ENCODE measurements at places on chromosomes 13 and 19. TPM values are rescaled to one million over a fixed set of nuclear protein-coding genes. Genes with fewer than 3 reads are reported as not detected.

GRCh38 chr13:112980434-112980833, 11.4 kb downstream of the MCF2L start:
- H3K36me3 ChIP-seq = no peaks in the 10 kb centered on the region
- H3K4me1 ChIP-seq = no peaks in the 10 kb centered on the region
- H3K4me3 ChIP-seq = peak overlapping the region; percentile 45
- no peak for DNase-seq
- H3K27me3 ChIP-seq = no peaks in the 10 kb centered on the region

GRCh38 chr13:76825430-76825829, 60.8 kb downstream of the KCTD12 start:
- peaks cover 8% of the 10 kb centered on the region for H3K4me1 ChIP-seq
- no peaks in the 10 kb centered on the region for H3K36me3 ChIP-seq
- no peaks in the 10 kb centered on the region for H3K27me3 ChIP-seq
- DNase-seq = no peak
- no peak overlapping the region for H3K4me3 ChIP-seq
- no peak overlapping the region for H3K27ac ChIP-seq

GRCh38 chr19:17327654-17328516, 6.8 kb downstream of the ANO8 start:
- H3K27me3 ChIP-seq = no peaks in the 10 kb centered on the region
- H3K36me3 ChIP-seq = no peaks in the 10 kb centered on the region
- no peaks in the 10 kb centered on the region for H3K4me1 ChIP-seq
- DNase-seq = peak; percentile 92
- peak overlapping the region; percentile 47 for H3K4me3 ChIP-seq

- DNase-seq = no peak
- H3K4me3 ChIP-seq = peak overlapping the region; percentile 74
- peak overlapping the region; percentile 56 for H3K27ac ChIP-seq
- no peaks in the 10 kb centered on the region for H3K27me3 ChIP-seq
- H3K36me3 ChIP-seq = peaks cover 28% of the 10 kb centered on the region
These were observed 516 bp downstream of the ZNF175 start for GRCh38 chr19:51571599-51571998.

GRCh38 chr13:68888832-68889231, 1218.8 kb upstream of the ATXN8OS start:
- no peak for DNase-seq
- no peaks in the 10 kb centered on the region for H3K36me3 ChIP-seq
- no peaks in the 10 kb centered on the region for H3K27me3 ChIP-seq

- H3K4me1 ChIP-seq = no peaks in the 10 kb centered on the region
- H3K27ac ChIP-seq = no peak overlapping the region
- no peaks in the 10 kb centered on the region for H3K27me3 ChIP-seq
These were observed 38.8 kb upstream of the GPI start for GRCh38 chr19:34325981-34326787.

DNA sequence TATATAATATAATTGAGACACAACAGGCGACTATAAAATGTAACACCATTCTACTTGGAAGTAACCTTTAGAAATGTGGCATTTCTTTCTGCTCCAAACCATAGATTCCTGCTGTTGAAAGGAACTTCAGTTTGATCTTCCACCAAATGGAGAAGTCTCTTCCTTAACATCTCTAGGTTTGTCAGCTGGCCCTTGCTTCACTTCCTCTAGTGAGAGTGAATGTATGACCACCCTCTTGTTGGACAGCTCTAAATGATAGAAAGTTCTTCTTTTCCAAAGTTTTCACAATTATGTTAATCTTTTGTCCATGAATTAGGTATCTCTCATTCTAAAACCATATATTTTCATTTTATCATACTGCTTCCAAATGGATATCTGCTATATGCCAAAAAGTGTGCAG, 13.8 kb upstream of the COG6 start:
- no peak overlapping the region for H3K4me3 ChIP-seq
- no peak overlapping the region for H3K27ac ChIP-seq
- H3K36me3 ChIP-seq = no peaks in the 10 kb centered on the region
- no peaks in the 10 kb centered on the region for H3K27me3 ChIP-seq

DNA sequence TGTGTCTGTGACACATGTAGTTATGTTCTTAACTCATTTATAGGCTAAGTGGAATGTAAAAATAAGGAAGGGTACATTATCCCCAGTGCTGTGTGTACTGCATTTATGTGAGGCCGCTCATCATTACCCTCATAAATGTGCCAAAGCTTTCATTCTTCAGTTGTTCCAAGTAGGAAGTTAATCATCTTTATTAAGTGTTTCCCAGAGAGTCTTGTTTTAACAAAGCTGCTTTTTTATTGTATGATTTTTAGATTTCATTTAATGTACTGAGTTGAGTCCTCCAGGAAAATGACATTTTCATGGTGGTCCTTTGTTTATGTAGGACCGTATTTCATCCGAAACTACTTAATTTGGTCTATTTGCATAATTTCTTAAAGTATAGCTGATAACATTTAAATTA, 379.8 kb downstream of the DLEU7 start:
- no peaks in the 10 kb centered on the region for H3K36me3 ChIP-seq
- H3K4me3 ChIP-seq = no peak overlapping the region
- no peaks in the 10 kb centered on the region for H3K4me1 ChIP-seq
- DNase-seq = no peak

- no peak overlapping the region for H3K4me3 ChIP-seq
- H3K27me3 ChIP-seq = no peaks in the 10 kb centered on the region
- H3K4me1 ChIP-seq = no peaks in the 10 kb centered on the region
- no peak for DNase-seq
These were observed 106.5 kb downstream of the TEX26 start for GRCh38 chr13:31038834-31039552.

GRCh38 chr13:110495376-110495775, 66.1 kb downstream of the RAB20 start:
- no peak for DNase-seq
- no peaks in the 10 kb centered on the region for H3K4me1 ChIP-seq
- peaks cover 41% of the 10 kb centered on the region for H3K36me3 ChIP-seq

DNA sequence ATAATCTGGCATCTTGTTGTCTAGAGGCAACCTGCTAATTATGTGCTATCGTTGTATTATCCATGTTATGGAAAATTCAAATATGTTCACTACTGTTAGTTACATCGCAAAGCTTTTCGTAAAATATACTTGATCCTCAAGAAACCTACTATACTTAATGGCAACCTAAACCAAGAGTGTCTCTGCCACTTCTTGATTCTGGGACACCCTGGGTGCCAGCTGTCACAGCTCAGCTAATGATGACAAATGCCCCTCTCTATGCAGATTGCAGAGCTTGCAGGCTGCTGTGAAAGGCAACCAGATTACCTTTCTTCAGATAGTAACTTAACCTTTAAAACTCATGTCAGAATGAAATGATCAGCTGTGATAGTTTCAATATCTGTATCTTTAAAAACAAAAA, 8.9 kb upstream of the MAB21L1 start:
- no peak for DNase-seq
- no peaks in the 10 kb centered on the region for H3K4me1 ChIP-seq
- H3K27ac ChIP-seq = no peak overlapping the region

DNA sequence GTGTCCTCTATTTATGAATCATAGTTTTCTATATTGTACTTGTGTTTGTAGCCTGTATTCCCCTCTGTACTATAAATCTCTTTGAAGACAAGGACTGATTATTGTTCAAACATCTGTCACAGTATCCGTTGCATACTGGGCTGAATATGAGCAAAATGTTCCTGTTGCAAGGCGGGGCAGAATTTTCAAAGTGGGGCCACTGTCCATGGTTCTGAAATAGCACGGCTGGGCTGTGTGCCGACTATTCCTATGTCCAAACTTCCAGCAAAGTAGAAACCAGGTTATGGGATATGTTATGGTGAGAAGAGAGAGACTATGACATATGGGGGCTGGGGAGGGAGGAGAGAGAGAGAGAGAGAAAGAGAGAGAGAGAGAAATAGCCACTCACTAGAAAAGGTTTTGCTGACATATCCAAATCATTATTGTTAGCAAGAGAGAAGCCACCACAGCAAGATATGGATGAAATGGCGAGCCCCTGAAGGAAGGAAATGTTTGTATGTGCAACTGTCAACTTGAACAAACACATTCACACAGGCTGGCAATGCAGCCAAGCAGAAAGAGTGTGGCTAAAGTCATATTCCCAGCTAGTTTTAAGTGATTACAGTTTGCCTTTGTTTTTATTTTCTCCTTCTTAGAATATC, 107.0 kb upstream of the GPR12 start:
- no peaks in the 10 kb centered on the region for H3K4me1 ChIP-seq
- H3K27ac ChIP-seq = no peak overlapping the region
- DNase-seq = no peak
- no peaks in the 10 kb centered on the region for H3K36me3 ChIP-seq

- no peaks in the 10 kb centered on the region for H3K36me3 ChIP-seq
- H3K4me3 ChIP-seq = no peak overlapping the region
- no peak for DNase-seq
- no peak overlapping the region for H3K27ac ChIP-seq
- no peaks in the 10 kb centered on the region for H3K4me1 ChIP-seq
- no peaks in the 10 kb centered on the region for H3K27me3 ChIP-seq
These were observed 65.7 kb downstream of the PAN3 start for GRCh38 chr13:28204043-28204442.

Gene CPAMD8
- total RNA-seq = 50.9 TPM

Gene KL
- total RNA-seq = 12.5 TPM

Gene DNASE2
- 61.0 TPM for total RNA-seq

Gene SPC24
- 1.1 TPM for total RNA-seq

Data from upper lobe of right lung (tissue), 1 donor.